ENCODE measurements at places on chromosomes 3 and 15. TPM values are rescaled to one million over a fixed set of nuclear protein-coding genes. Genes with fewer than 3 reads are reported as not detected.
A peak's percentile ranks its signal among the peaks of the same experiment; 100 is the strongest.

DNA sequence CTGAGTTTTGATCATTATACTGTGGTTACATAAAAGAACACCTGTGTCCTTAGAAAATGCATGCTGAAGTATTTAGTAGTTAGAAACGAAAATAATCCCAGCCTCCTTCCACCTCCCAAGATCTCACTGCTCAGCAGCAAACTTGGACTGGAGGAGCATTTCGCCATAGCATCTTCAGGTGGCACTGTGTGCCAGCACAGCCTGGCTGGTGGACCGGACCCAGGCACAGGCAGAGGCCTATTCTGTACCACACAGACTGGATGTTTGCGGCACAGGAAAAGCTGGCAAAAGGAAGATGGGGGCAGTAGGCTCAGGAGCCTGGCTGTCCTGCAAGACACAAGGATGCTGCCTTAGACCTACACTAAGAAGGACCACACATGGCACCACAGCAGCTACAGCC lies 10.2 kb downstream of the STIMATE start:
- DNase-seq, result no peak

GRCh38 chr3:101036213-101036618 lies 43.0 kb upstream of the ABI3BP start:
- DNase-seq, result no peak

PLSCR2 gene
- total RNA-seq, result 0.90 TPM

ALDH1A2 gene
- 1.9 TPM for total RNA-seq

SLC9C1 gene
- 0.13 TPM for total RNA-seq

GRCh38 chr15:36468746-36469145 lies 110.7 kb upstream of the CDIN1 start:
- peak; percentile 23 for DNase-seq

DNA sequence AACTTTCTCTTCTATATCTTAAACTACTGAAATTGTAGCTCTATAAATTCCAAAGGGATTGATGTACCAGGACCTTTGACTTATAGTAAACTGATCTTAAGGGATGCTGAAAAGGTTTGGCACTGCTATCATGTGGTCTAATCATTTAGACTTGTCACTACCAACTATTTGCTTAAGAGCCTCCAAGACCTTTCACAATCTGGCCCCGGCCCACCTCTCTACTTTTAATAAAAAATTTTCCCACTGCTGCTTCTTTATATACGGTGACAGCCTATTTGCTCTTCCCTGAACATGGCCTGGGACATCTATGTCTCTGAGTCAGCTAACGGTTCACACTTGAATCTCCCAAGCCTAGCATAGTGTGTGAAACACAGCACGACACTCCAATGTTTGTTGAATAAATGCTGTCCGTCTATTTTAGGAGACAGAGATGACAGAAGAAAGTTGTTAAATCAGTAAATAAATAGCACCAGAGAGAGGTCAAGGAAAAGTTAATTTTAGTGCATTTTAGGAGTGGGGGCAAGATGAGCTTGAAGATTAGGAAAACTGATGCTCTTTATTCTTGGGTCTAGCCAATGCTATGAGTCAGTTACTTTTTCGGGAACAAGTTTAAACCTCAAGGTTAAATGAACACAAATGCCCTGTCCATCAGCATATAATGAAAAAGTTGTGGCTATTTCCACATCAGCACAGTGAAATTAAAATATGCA lies 212.9 kb downstream of the TIGIT start:
- no peak for DNase-seq

DNA sequence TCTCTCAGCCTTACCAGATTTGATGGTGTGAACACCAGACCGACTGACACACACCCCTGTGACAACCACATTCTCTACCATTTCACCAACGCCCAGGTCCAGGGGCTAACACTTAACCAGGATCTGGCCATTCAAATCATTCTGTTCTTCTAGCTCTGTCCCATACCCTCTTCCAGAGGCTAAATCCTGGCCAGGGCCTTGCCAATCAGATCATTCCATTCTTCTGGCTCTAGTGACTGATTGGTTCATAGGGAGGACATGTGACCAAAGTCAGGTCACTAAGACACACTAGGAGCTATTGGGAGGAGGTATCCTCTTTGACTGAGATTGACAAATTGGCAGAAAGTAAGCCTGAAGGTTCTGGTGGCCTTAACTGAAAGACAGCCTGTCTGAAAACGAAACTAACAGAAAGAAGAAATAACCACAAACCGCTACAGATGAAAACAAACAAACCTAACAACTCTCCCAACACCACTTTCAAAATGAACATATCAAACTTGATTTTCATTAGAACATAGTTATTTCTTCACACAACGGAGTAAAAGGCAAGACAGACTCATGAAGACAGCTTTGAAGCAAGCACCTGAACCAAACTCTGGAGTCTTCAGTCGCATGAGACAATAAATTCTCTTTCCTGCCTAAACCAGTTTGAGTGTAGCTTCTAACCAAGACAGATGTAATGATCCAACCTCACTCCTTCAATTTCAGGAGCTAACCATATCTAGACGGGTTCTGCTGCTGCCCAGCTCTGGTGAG lies 68.5 kb downstream of the TRANK1 start:
- DNase-seq, result no peak

DNA sequence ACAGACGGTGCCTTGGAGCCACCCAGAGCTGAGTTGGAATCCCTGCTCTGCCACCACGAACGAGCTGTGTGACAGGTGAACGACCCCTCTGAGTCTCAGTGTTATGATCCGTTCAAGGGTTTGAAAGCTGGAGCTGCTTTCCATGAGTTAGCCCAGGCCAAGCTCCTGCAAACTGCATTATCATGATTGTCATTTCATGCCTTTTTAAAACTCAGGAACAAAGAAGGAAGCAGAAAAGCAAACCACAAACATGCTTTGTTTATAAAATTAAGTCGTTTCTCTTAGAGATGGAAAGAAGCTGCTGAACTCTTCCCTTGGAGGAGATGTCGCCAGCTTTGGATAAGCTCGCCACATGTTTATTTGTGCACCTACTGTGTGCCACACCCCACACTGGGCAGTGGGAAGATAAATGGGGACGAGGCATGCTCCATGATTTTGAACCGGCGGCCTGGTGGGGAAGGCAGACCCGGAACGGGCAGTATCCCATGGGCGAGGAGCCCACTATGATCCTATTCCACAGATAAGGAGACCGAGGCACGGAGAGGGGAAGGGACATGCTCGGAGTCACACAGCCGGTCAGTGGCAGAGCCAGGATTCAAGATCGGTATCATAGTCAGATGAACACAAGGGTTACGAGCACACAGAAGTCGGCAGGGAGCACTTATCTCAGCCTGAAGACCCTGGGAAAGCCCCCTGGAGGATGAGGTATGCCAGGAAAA lies 15.9 kb downstream of the HRH1 start:
- DNase-seq, result no peak

C3orf49 gene
- total RNA-seq, result not detected

GRCh38 chr3:61450866-61451265 lies 110.5 kb upstream of the PTPRG start:
- DNase-seq, result no peak

- no peak for DNase-seq
These were observed 204.3 kb upstream of the SLC2A2 start for GRCh38 chr3:171230865-171231264.

- no peak for DNase-seq
These were observed 18.3 kb downstream of the RAB11A start for GRCh38 chr15:65887565-65887964.

DNA sequence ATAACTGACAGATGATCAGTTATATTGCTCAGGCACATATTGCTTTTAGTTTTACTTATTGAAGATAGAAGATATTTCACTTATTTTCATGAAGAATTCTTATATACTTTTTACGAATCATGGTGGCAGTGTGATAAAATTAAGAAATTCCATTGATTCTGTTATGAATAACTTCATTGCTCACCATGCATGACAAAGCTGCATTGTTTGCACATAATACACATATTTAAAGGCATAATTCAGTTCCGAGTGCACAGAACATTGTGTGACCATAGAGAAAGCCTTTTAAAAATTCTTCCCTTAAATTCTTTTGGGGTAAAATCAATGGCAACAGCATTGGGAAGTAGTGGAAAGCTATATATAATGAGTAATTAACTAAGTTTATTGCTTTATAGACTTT lies 82.5 kb upstream of the NAALADL2 start:
- no peak for DNase-seq

TRIM59 gene
- 16.6 TPM for total RNA-seq

DNA sequence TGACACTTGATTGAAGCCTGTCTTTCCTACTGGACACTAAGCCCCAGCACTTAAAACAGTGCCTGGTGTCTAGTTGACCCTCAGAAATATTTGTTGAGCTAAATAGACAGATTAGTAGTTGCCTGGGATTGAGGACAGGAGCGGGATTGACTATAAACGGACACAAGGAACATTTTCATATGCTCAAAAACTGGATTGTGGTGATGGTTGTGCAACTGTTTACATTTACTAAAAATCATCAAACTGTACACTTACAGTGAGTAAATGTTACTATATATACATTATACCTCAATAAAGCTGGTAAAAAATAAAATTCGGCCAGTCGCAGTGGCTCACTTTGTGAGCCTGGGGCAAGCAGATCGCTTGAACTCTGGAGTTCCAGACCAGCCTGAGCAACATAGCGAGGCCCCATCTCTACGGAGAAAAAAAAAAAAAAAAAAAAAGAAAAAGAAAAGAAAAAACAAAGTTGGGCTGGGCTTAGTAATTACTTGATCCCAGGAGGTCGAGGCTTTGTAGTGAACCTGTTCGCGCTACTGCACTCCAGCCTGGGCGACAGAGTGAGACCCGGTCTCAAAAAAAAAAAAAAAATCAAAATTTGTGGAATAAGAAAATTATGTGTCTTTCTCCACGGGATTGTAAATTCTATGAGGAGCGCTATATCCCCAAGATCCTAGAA lies 632 bp upstream of the IDH3A start:
- DNase-seq, result no peak

CYP1A1 gene
- not detected for total RNA-seq

- DNase-seq, result peak; percentile 45
These were observed 268.4 kb upstream of the NSMCE3 start for GRCh38 chr15:29538044-29538443.

- DNase-seq, result peak; percentile 89
These were observed at the start of gene PRKCD for GRCh38 chr3:53160660-53161449. TSS of gene PRKCD (plus strand) at chr3:53161209. CDS start at chr3:53178423, 17,214 bp downstream.

- no peak for DNase-seq
These were observed 4.4 kb downstream of the COX17 start for GRCh38 chr3:119672776-119673175.

GRCh38 chr15:58282060-58282708 lies 144.0 kb downstream of the AQP9 start:
- no peak for DNase-seq

DNA sequence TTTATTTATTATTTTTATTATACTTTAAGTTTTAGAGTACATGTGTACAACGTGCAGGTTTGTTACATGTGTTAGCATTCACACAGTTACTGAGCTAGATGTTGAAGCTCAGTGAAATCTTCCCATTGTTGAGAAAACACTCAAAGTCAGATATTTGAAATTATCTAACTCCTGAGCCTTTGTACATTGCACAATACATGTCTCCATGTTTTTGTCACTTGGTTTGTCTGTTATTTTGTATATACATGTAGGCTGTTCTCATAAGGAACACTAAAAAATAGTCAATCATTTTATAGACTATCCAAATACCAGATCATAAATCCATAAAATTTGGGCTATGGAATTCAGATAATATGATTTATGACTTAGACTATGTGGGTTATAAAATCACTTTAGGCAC lies 1126.5 kb downstream of the NSUN3 start:
- no peak for DNase-seq

C3orf85 gene
- 18.8 TPM for total RNA-seq

DNA sequence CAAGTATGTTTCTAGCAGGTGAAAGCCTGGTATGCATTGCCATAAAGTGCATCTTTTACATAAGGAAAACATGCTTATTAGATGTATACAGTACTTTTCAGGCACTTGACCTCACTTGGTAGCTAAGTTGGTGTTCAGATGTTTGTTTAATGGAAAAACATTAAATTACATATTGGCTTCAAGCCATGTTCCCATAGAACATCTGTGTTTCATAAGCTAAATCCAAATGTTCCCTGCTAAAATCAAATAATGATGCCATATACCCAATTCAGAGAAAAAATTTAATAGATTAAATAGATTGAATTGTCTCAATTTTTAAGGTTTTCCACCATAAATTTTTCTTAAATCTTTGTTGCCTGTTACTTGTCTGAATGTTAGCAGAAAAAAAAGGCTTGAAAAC lies 19.1 kb upstream of the RPL22L1 start:
- no peak for DNase-seq

DHX36 gene
- 51.8 TPM for total RNA-seq

MYO5C gene
- total RNA-seq, result 102 TPM

DOCK3 gene
- 0.32 TPM for total RNA-seq

GRCh38 chr15:83327041-83327440 lies 42.6 kb upstream of the BNC1 start:
- DNase-seq, result no peak

- no peak for DNase-seq
These were observed 240.8 kb upstream of the KCNMB2 start for GRCh38 chr3:178295292-178295912.

- no peak for DNase-seq
These were observed 25.8 kb upstream of the ALDH1A3 start for GRCh38 chr15:100853676-100854440.

- peak; percentile 21 for DNase-seq
These were observed 1.7 kb downstream of the RASSF1 start for GRCh38 chr3:50338965-50339364.

GRCh38 chr3:53570709-53571108 lies 76.3 kb downstream of the CACNA1D start:
- DNase-seq, result peak; percentile 22

MED12L gene
- 1.3 TPM for total RNA-seq

GRCh38 chr15:25838191-25838870 lies 24.8 kb downstream of the ATP10A start:
- no peak for DNase-seq

DNA sequence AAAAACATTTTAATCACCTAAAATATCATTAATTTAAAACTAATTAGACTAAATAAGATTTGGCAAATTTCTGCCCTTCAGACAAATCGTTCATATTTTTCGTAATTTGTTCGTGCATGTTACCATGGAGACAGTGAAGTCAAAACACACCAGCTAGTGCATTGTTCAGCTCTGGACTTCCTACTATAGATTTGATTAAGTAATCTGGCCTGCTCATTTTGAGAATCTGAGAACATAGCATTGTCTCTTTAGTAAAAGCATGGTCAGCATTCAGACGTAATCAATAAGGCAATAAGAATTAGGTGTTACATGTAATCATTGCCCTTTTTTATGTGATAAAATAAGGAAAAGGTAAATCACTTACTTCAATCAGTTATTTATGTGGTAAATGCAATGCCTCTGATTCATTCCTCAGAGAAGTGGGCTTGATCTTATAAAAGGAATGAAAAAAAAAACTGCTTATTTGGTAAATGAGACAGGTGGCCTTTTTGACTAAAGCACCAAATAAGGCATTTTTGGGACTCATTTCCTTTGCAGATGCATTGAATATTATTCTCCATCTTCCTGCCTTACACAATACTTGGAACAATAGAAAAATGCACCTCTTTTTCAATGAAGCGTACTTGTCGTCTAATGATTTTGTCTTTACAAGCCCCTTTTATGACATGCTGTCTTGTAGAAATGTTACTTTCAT lies 84.5 kb upstream of the FNDC3B start:
- no peak for DNase-seq

CCR3 gene
- not detected for total RNA-seq

MELTF gene
- 31.2 TPM for total RNA-seq

GRCh38 chr15:52109559-52110451 lies 2.8 kb downstream of the BCL2L10 start:
- DNase-seq, result no peak

Measured in colonic mucosa (tissue), 4 donors.